Urothelium cell line (cell line): ENCODE measurements at places on chromosomes 7 and 10.
A peak's percentile ranks its signal among the peaks of the same experiment; 100 is the strongest.

GRCh38 chr10:101000915-101001658 is 1.5 kb downstream of the LZTS2 start:
- DNase-seq, result peak; percentile 50

GRCh38 chr7:149500910-149501309 is 3.3 kb upstream of the ZNF746 start:
- DNase-seq, result no peak

DNA sequence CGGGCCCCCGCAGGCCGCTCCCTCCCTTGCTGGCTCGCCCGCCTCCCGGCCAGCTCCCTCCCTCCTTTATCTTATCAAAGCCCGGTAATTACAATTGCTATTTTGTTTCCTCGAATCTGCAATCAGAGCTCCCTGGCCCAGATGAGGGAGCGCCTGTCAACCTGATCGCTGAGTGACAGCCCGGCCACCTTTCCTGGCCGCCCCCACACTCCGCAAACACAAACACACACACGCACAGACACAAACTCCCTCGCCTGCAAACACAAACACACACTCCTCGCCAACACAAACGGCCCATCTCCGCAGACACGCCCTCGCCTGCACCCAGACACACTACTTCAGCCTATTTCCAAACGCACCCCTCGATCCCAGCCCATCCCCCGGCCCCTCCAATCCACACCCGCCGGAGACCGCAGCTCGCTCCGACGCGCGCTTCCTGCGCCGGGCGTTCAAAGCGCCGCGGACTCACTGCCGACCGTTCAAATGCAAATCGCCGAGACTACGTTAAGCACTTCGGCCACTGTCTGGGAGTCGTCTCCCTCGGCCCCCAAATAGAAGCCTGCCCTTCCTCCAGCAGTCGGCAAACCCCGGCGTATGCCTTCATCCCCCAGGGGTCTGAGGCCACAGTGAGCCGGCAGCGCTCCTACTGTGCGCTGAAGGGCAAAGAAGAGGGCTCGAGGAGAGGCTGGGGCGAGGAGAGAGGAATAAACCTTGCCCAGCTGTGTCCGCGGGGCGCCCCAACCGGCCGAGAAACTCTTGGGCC is 3.0 kb upstream of the FGF8 start:
- no peak for DNase-seq

DNA sequence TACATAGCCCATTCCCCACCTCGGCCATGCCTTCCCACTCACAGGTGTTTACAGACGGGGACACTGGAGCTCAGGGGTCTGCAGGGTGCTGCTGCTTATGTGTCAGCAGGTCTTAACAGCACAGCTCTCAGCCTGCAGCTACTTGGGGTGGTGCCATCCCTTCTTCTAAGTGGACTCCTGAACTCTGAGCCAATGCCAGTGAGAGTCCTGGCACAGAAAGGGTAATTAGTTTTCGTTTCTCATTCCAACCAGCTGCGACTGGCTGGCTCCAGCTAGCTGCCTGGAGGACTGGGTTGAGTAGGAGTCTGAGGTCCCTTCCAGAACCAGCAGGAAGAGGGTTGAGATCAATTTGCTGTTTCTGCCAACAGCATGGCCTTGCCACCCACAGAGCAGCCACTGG is 88.3 kb upstream of the AGK start:
- DNase-seq, result no peak

DNA sequence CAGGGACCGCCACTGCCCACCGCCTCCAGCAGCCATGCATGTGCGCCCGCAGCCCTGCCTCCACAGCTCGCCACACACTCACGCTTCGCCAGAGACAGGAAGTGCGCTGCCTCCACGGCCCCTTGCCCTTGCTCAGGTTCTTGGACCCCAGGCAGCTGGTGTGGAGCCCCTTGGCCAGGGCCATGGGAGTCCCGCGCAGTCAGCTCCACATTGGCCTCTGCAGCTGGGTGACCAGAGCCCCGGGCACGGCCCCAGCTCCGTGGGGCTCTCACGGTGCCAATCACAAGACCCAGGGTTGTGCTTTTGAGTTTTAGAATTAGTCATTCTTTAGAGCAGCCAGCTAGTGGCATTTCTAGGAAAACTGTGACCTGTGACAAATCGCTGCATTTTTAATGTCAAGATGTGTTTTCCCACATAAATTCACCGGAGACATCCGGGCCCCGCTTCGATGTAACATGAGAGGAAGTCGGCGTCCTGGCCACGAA is 4.3 kb upstream of the UTF1 start:
- DNase-seq, result no peak
